ENCODE measurements at places on chromosomes 3 and 15.
A peak's percentile ranks its signal among the peaks of the same experiment; 100 is the strongest.

DNA sequence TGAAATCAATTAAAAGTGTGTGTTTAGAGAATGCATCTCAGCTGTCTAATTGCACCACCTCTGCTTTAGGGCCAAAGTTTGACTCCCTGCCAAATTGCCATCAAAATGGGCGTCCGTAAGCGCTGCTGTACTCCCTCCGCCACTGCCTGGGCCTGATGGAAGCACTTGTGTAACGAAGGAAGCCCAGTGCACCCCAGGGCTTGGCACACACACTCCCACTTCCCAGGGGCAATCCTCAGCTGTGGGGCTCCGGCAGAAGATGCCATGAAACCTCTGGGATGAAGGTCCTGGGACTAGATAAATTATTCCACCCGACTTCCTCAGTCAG is 137.8 kb downstream of the RORA start:
- no peak for DNase-seq

GRCh38 chr3:20462226-20462625 is 276.2 kb upstream of the SGO1 start:
- no peak for DNase-seq

DNA sequence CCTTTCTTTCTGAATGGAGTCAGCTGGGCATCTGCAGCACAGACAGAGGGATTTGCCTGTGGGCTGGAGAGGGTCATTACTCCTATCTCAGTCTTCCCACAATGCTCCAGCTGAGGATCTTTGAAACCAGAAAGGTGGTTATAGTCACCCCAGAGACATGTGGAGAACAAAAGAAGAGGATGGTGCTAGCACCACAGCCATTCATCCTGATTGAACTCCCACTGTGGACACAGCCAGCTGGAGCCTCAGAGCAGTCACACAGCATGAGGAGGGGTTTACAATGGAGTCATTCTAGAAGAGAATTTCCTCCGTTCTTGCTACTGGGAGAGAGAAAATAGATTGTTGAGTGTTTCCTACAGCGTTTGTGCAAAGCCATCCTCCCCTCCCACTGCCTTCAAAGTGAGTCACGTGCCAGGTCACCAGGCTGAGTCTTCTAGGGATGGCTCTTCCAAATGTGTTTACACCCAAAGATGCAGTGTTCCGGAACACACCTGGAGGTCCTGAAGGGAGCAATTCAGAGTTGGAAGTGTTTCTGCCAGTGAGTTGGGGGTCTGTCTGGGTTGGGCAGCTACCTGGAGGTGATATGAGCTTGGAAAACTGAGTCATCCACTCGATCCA is 18.9 kb upstream of the GREM1 start:
- no peak for DNase-seq

DNA sequence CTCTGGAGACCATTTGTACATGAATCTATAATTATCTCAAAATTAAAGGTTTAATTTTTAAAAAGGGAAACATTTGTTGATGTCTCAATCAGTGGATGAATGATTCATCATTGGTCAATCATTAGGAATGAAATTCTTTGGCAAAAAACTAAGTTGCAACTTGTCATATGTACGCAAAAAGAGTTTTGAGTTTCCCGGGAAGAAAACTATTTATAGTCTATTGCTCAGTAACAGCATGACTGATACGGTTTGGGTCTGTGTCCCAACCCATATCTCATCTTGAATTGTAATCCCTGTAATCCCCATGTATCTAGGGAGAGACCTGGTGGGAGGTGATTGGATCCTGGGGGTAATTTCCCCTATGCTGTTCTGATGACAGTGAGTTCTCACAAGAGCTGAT is 765.8 kb upstream of the ROBO1 start:
- DNase-seq, result no peak

DNA sequence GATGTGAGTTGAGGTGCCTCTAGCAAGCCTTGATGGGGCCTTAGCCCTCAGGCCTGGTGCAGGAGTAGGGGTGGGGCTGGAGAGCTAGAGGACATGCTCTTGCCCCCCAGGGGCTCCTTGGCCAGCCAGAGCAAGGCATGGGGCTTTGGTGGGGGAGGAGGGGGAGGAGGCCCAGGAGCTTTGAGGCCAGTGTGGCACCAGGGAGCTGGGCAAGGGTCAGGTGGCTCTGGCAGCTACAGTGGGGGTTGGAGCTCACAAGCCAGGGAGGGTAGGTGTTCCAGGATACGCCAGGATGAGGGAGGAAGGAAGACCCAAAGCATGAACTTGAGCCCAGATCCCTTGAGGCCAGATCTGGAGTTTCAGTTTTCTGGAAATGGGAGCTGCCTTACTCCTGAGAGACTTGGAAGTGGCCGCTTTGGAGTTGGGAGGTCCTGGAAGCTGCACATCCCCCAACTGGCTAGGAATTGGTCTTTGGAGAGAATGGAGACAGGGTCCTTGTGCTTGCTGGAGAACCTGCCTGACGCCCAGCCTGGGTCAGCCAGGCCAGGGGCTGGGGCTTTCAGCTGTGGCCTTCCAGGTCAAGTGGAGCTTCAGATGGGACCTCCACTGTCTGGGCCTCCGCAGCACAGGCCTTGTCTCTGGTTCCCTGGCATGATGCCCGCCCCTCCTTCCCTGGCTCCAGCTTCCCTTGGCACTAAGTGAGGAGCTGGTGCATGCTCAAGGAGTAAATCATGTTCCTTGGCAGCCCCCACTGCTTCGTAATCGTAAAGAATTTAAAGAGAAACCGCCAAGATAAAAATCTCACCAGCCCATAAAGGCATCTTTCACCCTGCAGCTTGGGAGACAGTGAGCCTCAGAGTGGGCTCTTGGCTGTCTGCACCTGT is 8.7 kb downstream of the SEMA3F start:
- no peak for DNase-seq

DNA sequence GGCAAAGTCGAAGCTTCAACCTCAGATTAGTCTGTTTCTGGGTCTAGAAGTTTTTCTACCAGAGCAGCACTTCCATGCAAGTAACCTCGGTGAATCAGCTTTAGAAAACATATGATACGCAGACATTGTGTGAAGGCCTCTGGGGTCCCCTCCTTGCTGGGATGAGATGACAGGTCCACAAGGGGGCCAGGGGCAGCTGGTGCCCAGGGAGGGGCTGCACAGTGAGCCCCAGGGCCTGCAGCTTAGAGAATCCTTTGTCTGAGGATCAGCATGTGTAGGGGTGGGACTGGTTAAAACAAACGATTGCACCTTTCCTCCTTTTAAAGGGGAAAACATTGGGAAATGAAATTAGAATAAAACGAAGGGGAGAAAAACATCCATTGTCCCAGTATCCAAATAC is 47.5 kb upstream of the TLE3 start:
- no peak for DNase-seq

GRCh38 chr3:11543141-11543947 is 100.4 kb downstream of the VGLL4 start:
- DNase-seq, result no peak

- peak; percentile 22 for DNase-seq
Measured at GRCh38 chr3:123202451-123202850, 708 bp downstream of the SEC22A start.

DNA sequence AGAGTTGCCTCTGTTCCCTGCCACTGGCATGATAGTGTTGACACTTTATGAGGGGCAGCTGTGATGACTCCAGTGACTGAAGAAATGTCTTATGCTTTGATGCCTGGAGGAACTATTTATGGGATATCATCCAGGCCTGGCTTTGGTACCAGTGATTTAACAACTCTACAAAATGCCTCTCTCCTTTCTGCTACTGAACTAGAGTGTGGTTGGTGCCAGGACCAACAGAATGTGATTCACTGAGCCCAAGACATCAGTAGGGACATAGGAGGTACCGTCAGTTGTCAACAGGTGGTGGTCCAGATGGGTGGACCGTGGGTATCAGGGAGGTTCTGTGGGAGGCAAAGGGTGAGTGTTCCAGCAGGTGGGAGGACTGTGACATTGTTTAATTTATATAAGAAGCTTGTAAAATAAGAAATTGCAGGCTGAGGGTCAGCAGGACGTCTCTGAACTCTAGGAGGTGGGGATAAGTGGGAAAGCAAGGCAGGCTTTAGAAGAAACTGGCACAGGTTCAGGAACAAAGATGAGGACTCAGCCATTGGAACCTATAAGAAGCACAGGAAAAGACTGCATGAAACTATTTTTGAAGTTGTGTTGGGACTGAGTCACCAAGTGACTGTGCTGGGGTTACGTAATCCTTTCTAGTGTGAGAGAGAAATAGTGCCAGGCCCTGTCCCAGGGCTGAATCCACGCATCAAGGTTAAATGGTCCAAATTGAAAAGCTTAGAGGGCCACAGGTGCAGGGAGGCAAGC is 28.5 kb upstream of the SLC7A14 start:
- peak; percentile 52 for DNase-seq

DNA sequence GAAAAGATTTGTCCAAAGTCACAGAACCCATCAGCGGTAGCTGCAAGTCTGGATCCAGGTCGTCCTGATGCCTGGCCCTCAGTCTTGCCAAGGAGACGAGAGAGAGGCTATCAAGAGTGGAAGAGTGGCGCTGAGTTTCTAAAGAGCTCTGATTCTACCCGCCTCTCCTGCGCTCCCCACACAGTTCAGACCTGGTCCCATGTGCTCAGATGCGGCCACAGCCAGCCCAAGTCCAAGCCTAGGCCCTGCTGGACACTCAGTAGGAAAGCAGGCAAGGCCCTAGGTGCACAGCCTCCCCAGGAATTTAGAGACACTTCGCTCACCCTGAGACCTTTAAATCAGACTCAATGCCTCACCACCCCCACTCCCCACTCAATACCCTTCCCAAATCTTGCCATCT is 32.4 kb downstream of the CCDC12 start:
- no peak for DNase-seq

GRCh38 chr3:43214616-43215015 is 71.7 kb upstream of the SNRK start:
- peak; percentile 6 for DNase-seq

GRCh38 chr3:175430983-175431773 is 572.0 kb downstream of the NAALADL2 start:
- no peak for DNase-seq

DNA sequence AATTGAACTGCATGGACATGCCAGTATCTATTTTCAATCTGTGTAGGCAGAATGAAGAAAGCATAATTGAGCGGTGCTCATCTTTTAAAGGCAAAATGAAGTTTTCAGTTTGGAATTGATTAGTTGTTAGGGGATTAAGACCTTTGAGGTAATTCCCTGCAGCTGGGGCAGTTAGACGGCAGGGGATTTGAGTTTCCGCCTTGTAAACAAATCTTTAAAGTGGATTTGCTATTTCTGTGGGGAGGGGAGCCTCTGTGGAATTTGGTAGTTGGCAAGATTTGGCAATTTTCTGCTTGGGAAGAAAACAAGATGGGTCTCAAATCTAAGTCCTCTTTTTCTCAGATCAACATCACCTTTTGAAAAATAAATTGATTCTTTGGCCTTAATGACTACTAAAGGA is 212.5 kb upstream of the CNTN6 start:
- no peak for DNase-seq

DNA sequence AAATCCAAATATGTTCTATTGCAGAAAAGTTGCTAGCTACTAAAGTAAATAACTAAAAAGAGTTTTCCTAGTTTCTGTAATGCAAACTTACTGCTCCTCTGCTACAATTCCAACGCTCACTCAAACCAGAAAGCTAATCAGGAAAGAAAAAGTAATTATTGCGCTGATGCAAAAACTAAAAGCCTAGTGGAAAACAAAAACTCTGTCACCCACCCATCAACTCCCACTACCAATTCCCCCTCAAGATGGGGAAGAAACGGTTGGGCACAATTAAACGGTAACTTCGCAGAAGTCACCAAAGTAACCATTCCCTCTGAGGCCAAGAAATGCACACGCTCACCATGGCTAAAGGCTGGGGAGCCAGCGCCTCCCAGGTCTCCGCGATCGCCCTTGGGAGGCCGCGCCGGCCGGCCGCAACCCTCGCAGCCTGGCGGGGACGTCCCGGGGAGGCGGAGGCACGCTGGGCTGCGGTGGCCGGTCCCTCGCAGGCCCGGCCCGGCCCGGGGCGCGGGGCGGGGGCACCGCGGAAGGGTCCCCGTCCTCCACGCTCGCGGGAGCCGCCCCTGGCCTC is 684 bp downstream of the SLTM start:
- no peak for DNase-seq

- peak; percentile 21 for DNase-seq
Measured at GRCh38 chr3:177594096-177594495, 396.8 kb upstream of the TBL1XR1 start.

DNA sequence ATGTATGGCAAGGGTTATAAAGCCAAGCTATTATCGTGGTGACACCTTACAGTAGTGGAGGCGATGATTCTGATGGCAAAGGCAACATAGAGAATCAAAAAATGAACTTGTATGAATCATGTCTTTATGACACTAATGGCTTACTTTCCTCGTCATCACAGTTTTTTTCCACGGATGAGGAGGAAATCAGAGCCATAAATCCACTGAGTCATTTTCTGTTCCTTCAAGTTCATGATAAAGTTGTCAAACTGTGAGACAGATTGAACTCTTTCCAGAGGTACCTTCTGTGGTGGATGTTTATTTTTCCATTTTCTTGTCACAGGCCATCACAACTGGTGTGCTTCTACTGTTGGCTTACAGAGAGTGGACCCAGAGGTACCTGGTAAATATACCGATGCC is 8.5 kb downstream of the TMEM212 start:
- no peak for DNase-seq

- DNase-seq, result no peak
Measured at GRCh38 chr15:69493406-69493805, 40.8 kb downstream of the RPLP1 start.

DNA sequence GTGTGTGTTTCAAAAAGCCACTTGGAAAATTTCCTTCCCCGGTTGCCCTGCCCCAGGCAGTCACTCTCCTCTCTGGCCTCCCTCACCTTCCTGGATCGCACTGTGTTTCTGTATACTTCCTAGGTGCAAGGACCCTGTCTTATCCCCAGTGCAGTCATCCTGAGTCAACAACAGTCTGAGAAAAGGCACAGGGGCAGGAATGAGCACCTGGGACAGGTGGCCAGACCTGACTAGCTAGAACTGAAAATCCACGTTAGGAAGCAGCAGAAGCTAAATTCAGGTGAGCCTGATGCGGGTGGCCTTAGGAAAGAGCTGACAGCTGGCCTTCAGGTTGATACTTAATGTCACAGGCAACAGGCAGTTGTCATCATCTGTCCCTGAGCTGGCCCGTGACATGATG is 62.9 kb upstream of the VGLL4 start:
- no peak for DNase-seq

DNA sequence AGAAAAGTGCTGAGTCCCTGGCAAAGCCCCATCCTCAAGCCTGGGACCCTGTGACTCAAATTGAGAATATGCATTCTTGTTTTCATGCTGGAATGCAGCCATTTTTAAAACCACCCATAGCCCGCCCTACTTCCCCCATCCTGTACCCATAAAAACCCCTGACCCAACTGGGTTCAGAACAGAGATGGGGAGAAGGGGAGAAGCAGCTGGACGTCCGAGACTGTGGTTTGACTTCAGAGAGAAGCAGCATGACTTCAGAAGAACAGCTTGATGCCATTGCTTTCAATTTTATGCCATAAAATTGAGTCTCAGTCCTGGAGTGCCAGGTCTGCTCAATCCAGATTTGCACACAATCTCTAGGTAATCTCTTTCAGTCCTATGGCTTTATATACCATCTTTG is 78.2 kb downstream of the BCHE start:
- no peak for DNase-seq

Measured in NB4 (cell line).